ENCODE measurements at places on chromosomes 12 and 14.

DNA sequence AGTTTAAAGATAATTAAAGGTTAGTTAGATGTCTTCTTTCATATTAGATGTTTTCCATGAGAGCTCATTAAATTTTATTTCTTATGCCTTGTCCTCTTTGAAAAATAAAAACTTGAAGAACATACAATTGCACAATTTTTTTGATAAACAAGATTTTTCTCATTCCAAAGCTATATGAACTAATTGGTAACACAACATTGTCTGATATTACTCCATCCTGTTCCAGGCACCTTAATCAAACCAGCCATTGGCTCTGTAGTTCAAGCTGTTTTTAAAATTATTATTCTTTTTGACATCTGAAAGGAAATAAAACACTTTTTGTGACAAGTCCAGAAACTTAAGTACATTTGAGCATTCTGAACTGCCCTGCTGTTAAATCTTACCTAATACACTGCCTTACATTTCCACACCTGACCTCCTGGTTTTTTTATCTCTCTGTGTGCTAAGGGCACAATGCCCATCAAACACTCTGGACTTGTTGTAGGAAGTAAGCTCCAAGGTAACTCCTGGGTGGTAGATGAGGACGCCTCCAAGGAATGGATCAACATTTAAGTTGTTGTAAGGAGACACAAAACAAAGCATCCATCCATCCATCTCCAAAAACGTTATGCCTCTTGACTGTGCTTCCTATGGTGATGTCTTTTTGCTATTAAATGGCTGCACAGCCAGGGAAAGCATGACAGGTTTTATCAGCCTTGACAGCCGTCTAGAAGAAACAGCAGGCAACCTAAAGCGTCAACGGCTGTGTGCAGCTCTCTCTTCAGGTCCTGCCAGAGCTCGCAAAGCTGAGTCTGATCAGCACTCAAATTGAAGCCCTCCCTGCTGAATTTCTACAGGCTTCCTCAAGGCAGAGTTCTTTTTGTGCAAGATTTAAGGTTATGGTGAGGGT lies 449.9 kb upstream of the FLRT2 start:
- DNase-seq: no peak

GRCh38 chr14:69269381-69269780 lies 9.4 kb downstream of the GALNT16 start:
- DNase-seq: no peak

GRCh38 chr14:100030452-100031153 lies 34.6 kb upstream of the EVL start:
- no peak for DNase-seq

- DNase-seq: peak; percentile 77
Observed at GRCh38 chr12:54993181-54993835, 8.7 kb upstream of the TESPA1 start.

DNA sequence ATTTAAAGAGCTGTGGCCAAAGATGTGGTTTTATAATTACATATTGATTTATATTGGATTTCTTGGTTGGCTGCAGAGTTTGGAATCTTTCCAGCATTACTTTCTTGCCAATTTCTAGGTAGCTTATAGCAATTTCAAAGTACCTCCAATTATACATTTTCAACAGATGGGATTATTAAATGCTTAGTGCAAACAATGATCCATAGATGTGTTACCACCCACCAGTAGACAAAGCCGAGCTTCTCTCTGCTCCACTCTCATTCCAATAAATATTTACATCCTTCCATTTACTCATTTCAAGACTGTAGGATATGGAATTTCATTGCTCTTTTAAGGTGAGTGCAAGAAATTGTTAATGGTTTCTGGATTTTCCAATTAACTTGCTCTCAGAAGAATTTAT lies 21.6 kb upstream of the TMCC3 start:
- no peak for DNase-seq

GRCh38 chr14:46432516-46432915 lies 219.1 kb downstream of the RPL10L start:
- DNase-seq: no peak

- no peak for DNase-seq
Observed at GRCh38 chr12:132236129-132236929, 92.1 kb downstream of the NOC4L start.

DNA sequence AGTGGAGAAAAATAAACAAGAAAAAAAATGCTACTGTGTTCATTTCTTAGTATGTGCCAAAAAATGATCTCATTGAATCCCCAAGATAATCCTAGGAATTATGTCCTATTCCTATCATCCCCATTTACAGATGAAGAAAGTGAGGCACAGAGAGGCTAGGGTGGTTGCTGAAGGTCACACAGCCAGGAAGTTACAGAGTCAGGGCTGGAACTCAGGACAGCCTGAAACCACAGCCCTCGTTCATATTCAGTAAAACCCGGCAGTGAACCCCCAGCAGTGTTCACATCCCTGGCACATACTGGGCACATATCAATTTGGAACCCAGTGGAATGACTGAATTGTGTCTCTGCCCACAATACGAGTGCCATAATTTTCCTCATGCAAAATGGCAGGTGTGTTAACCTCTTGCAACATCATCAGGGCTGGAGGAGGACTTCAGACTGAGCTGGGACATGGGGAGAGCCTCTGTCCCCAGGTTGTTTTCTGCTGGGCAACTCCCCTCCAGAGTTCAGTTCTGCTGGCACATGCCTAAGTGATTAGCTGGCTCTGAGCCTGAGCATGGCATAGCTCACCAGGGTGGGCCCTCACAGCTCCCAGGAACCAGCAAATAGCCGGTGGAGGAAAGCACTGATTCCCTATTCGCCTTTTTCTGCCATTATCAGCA lies 2.0 kb upstream of the PPP1CC start:
- no peak for DNase-seq
